Stimulated activated CD4-positive, alpha-beta T cell treated with anti-CD3 and anti-CD28 coated beads, Interleukin-1b, Interleukin-23, amount 100 ng/mL, for 48 hours (primary cell): ENCODE measurements at places on chromosomes 7 and 10.

GRCh38 chr7:116574025-116574822, 49.4 kb downstream of the CAV1 start:
- no peak for DNase-seq

DNA sequence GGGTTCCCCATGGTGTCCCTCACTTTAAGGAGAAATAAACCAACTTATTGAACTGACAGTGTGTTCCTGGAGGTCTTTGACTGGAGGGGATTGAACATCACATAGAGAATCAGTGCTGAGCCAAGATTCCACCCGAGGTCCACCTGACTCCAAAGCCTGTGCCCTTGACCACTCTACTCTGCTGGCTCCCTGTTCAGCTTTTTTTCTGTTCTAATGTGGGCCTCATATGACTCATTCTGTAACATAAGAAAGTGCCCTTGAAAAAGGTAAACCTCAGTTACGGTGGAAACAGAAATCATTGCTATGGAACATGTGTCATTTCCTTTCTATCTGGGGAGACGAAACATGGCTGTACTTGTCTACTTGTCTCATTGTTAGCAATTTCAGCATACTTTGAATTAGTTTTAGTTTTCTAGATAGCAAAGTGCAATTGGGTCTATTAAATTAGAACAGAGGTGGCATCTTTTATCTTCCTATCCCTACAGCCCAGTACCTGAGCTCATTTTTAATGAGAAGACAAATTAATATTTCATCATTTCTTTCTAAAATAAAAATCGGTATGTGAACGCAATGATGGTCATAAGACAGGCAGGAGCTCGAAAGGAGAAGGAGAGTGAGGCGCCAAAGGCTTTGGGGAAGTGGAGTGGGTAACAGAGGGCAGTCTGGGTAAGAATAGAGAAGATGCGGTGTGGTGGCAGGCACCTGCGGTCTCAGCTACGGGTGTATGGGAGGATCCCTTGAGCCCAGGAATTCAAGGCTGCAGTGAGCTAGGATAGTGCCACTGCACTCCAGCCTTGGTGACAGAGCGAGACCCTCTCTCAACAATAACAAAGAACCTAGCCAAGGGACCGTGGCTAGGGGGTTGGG, 1.5 kb downstream of the GSDME start:
- no peak for DNase-seq

GRCh38 chr7:91194841-91195240, 69.4 kb upstream of the FZD1 start:
- DNase-seq = no peak

DNA sequence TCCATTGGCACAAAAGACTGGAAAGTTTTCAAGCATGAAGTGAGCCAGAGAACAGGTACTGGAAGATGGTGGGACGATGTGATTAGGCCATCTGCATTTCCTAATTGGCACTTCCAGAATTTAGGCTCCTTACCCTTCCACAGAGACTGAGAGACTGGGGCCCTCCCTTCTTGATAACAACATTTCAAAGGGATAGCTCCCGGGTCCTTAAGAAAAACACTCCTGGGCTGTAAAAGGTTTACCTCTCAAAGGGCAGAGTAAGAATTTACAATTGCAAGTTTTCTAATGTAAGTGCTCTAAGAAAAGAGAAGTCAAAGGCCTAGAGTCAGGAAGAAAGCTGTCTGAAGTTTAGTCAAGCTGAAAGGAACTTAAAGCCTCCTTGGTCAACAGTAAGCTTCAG, 559.5 kb upstream of the C7orf33 start:
- no peak for DNase-seq

GRCh38 chr10:53664282-53665019, 891.9 kb upstream of the MBL2 start:
- DNase-seq = no peak

GRCh38 chr10:125775491-125776106, at the start of gene MMP21:
Gene MMP21 (minus strand): TSS chr10:125775821. CDS start chr10:125775821, 0 bp downstream.
- no peak for DNase-seq

GRCh38 chr7:22109761-22110160, 164.1 kb upstream of the CDCA7L start:
- peak; percentile 10 for DNase-seq

DNA sequence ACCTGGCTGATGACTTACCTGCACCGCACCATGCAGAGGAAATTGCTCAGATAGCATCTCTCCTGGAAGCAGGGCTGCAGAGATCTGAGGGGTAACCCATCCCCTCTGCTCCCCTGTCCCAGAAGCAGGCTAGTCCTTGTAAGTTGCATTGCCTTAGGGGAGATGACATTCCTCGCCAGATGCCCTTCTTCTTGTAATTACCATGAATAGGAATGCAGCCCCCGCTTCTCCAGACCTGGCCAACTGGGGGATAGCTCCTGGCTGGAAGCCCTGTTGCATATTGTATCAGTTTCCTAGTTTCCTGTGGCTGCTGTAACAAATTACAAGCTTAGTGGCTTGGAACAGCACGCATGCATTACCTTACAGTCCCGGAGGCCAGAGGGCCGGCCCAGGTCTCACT, 47.5 kb upstream of the EN2 start:
- no peak for DNase-seq
